Pancreas (tissue), 10 donors: ENCODE measurements at places on chromosomes 5 and 9. TPM values are rescaled to one million over a fixed set of nuclear protein-coding genes. Genes with fewer than 3 reads are reported as not detected.

Gene GPR150
- polyA plus RNA-seq, result 2.1 TPM

Gene SEMA6A
- polyA plus RNA-seq, result 8.9 TPM

Gene KIF24
- polyA plus RNA-seq, result 0.52 TPM

Gene SHOC1
- polyA plus RNA-seq, result not detected

Gene LCNL1
- polyA plus RNA-seq, result 0.38 TPM

Gene FCN2
- 0.38 TPM for polyA plus RNA-seq

Gene MUSK
- polyA plus RNA-seq, result not detected

Gene GABRG2
- polyA plus RNA-seq, result not detected

Gene CCDC192
- not detected for polyA plus RNA-seq

Gene LCN6
- polyA plus RNA-seq, result 25.6 TPM

Gene FOXD4L5
- 0.04 TPM for polyA plus RNA-seq

Gene PCDHGB5
- 1.4 TPM for polyA plus RNA-seq

Gene PCDHGB3
- 0.59 TPM for polyA plus RNA-seq

Gene MRPS27
- 9.4 TPM for polyA plus RNA-seq

Gene BSPRY
- polyA plus RNA-seq, result 19.7 TPM
